B cell (primary cell): ENCODE measurements at places on chromosomes 13 and 19.

DNA sequence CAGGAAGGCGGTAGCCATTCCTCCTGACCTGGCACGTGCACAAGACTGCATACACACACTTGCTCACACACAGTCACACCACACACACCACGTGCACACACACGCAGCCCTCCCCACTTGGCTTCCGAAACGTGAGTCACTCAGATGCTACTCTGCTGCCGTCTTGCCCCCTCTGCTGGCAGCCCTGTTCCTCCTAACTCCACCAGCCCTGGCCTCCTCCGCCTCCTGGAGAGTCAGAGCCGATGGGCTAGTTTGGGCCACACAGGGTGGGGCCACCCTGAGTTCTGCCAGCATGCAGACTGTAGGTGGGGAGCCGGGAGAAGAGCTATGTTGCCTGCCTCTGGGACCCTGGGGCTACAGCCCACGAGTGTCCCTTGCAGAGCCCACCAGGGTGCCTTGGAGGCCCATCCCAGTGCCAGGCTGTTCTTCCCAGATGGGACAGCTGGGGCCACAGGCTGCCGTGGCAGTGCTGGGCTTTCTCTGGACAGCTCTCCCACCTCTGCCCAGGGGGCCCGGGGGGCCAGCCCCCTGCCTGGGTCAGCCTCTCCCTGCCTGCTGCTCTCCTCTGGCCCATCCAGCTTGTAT is 12.1 kb downstream of the PIN1 start:
- DNase-seq: no peak

DNA sequence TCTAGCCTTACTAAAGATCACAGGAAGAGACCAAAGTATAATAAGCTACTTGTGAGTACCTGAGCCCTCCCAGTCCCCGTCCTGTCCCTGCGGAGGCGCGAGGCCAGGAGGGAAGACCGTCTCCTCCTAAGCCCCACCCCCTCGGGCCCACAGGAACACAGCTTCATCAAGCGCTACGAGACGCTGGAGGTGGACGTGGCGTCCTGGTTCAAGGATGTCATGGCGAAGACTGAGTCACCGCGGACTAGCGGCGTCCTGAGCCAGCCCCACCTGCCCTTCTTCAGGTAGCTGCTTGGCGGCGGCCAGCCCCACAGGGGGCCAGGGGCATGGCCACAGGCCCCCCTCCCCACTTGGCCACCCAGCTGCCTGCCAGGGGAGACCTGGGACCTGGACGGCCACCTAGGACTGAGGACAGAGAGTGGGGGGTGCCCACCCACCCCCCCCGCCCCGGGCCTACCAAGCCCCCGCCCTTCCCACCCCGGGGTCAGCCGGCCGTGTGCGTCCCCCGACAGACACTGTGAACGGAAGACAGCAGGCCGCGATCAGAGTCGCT is 2.4 kb upstream of the TGFBR3L start:
- no peak for DNase-seq

DNA sequence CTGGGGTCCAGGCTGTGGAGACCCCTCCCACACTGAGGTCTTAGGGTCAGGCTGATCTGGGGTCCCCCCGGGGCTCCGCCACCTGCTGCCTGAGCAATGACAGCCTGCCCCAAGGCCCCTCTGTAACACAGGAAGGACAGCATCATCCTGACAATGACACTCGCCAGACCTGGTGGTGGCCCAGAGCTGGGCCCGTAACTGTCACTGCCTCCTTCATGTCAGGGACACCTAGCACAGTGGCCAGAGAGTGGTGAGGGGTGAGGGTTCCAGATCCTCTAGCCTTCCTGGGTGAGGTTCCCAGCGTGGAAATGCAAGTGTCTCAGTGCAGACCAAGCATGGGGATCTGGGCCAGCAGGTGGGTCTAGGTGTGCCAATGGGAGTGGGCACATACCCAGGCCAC is 27.8 kb downstream of the OPA3 start:
- no peak for DNase-seq

DNA sequence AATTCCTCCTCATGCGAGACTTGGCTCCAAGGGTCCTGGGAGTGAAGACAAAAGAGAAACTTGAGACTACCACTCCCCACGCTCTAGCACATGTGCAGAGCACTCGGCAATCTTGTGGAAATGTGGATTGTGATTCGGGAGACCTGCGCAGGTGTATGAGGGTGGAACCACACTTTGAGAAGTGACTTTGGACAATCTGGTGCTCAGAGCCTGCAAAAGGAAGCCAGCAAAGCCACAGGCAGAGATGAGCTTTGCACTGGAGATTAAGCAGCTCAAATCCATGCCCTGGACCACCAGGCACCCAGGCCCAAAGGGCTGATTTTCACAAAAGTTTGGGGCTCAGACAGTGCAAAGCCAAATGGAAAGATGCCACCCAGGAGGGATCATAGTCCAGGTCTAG is 162.5 kb upstream of the TSHZ3 start:
- DNase-seq: no peak

- DNase-seq: no peak
These were observed 17.6 kb upstream of the ZNF835 start for GRCh38 chr19:56689198-56689597.

DNA sequence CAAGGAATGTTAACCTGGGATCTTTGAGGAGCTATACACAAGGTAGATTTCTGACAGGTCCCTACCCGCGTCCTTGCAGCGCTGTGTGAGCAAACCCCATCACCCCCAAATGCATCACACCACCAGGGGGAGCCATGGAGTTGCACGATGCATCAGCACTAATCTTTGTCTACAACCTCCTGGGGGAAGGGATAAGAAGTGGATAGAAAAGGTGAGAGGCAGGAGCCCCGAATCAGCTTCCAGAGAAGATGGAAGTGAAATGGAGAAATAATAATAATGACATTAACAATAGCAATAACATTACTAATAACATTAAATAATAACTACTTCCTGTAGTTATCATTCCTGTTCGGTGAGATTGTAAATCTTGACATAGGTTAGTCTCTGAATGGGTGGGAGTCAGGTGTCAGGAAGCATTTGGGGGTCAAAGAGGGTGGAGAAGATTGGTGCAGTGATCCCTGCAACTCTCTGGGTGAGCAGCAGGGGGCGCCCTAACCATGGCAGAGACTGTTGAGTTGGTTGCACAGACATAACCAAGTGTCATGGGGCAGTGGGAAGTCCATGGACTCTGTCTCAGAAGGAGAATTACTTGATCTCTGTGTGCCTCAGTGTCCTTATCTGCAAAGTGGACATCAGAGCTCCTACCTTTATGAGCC is 16.5 kb downstream of the SIGLEC7 start:
- peak; percentile 52 for DNase-seq

DNA sequence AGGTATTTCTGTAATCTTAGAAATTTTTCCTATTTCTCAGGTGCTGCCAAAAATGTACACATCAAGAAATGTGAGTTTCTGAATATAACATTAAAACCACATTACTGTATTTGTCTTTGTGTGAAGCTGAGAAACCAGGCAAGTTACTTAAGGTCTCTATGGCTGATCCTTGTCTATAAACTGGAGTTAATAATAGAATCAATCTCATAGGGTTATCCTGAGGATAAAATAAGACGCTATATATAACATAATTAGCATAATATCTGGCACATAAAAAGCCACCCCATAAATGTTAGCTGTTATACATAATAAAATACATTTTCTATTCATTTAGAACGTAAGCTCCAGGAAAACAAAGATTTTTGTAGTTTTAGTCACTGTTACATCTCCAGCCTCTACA is 6.1 kb downstream of the RNF6 start:
- DNase-seq: no peak

DNA sequence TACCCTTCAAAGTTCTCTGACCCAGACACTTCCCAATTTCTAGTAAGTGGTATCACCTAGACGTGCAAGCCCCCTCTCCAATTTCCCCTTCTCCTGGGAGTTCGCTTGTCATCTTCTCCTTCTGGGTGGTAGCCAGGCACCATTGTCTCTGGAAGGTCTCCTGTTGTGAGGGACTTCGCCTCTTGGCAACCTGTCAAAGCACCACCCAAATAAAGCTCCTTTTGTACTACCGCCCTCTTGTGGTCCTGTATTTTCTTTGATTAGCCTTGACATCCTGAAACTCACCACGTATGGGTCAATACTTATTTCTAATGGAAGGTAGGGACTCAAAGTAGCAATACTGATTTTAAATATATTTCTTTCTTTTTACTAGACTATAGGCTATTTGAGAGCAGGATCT is 8.2 kb downstream of the GPC5 start:
- peak; percentile 52 for DNase-seq

DNA sequence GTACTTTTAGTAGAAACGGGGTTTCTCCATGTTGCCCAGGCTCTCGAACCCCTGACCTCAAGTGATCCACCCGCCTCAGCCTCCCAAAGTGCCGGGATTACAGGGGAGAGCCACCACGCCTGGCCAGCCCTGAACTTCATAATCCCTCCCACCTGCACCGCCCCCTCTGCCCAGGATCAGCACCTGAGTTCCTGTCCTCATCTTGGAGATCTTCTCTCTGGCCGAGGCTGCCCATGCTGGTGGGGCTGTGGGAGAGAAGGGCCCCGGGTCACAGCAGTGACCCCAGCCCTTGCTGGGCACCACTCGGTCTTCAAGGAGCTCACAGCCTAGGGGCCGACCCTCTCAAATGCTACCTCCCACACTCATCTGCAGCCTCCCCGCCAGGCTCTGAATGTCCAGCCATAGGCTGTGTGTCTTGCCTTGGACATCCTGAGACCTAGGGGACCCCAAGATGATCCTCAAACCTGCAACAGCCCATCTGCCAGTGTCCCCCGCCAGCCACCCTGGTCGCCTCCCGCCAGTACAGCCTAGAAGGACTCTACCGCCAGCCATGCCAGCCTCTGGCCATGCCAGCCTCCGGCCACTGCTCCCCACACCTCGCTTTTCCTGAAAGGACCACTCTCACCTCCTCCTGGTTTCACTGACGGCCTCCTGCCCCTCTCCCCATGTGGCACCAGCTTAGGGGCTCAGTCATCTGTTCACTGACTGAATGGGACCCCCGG is 1.5 kb downstream of the ATP8B3 start:
- no peak for DNase-seq

DNA sequence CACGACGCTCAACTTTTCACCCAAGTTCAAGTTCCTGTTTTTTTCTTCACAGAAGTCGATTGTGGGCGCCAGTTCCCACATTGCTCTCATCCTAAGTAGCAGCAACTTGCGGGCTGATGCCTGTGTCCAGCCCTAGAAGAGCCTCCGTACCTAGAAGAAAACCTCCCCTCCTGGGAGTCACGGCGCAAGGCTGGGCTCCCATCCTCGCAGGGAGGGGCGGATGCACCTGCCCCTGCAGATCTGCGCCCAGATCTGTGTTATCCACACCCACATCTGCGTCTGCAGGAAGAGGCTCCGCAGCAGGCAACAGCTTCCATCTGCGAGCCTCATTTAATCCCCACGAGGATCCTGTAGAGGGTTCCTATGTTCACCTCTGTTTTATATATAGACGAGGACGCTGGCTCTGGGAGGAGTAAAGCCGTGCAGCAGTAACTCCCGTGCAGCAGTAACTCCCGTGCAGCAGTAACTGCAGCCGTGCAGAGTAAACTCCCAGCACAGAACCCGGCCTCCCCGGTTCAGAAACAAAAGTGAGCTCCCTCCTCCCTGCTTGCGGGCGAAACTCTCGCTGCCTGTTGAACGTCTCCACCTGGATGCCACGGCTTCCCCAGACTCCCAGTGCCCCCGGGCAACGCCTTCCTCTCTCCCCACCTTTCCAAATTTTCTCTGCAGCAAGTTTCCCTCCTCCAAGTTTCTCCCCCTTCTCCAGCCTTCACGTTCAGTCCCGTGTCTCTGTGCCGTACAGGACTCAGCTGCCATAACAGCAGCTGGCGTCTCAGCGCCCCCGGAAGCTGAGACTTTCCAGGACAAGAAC is 23.5 kb upstream of the LAIR1 start:
- peak; percentile 64 for DNase-seq

- DNase-seq: no peak
These were observed 7.3 kb downstream of the ZNF555 start for GRCh38 chr19:2848616-2849015.

GRCh38 chr19:19597809-19598306 is 20.6 kb downstream of the PBX4 start:
- peak; percentile 76 for DNase-seq

GRCh38 chr19:38078302-38078930 is 145.6 kb downstream of the DPF1 start:
- no peak for DNase-seq

DNA sequence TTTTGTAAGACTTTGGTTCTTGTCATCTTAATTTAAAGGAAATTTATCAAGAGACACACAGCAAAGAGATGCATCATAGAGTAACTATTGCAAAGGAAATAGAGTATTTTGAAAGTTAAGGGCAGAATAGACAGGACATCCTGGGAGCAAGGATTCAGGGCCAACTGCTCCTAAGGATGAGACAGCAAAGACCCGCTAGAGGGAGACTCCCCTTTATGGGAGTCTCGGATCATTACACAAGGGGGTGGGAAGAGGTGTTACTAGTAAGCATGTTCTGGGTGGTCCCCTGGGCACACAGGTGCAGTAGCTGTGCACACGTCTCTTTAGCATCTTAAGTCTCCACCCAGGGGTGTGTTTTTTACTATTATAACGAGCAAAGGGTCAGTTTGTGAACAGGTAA is 9.6 kb downstream of the ZSCAN5C start:
- DNase-seq: no peak

DNA sequence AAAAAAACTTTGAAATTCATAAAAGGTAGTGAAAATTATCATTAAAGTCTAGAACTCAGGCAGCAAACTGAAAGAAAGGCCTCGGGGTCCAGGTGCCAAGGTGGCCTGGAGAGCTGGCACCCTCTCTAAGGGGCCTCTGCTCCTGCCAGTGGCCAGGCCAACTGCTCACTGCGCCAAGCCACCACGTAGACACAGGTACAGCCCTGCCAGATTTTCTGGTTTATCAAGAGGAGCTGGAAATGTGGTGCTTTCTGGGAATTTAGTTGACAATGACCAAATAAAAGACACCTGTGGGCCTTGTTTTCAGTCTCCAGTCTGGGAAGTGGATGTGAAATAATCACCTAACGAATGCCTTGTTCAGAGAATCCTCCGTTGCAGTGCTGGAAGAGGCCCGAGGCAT is 22.8 kb downstream of the ZNF574 start:
- no peak for DNase-seq

- no peak for DNase-seq
These were observed 652.1 kb upstream of the GPC6 start for GRCh38 chr13:92574499-92574898.

DNA sequence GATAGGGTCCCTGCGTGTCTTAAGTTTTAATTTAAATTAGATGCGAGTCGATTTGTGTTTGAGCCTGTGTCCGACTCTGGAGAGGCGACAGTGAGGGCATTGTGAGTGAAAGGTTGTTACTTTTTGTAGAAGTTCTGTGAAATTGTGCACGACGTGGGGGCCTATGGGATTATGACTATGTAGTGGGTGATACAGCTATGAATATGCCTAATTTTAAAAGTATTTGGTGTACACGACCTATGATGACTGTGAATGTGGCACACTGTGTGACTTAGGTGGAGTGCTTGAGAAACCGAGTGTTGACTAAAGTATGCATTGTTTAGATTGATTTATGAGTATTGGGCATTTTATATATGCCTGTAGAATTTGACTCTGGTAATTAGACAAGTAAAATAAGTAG is 646 bp downstream of the ZNF567 start:
- no peak for DNase-seq

- DNase-seq: no peak
These were observed 31.5 kb upstream of the MYO16 start for GRCh38 chr13:108597943-108598342.

- DNase-seq: no peak
These were observed 716.7 kb downstream of the DIAPH3 start for GRCh38 chr13:59447031-59447430.

GRCh38 chr19:35929876-35930275 is 6.3 kb upstream of the LRFN3 start:
- DNase-seq: peak; percentile 52
